ENCODE measurements at places on chromosomes 6 and 20. TPM values are rescaled to one million over a fixed set of nuclear protein-coding genes. Genes with fewer than 3 reads are reported as not detected.

DNA sequence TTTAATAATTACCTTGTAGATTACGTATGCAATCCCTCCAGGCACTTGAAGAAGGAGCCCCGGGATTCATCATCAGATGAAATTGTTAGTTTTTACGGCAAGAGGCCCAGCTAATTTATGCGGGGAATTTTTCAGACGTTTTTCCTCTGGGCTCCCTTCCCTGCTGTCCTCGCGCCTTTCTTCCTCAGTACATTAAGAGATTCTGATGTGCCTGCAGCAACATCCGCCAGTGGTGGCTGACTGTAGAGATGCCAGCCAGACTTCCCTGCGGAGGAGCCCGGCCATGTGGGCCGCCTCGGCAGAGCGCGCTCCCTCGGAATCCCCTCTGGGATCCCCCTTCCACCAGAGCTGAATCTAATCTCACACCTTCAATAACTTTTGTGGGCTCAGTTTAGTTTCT, 46.4 kb upstream of the POU3F2 start:
- no peaks in the 10 kb centered on the region for H3K36me3 ChIP-seq
- no peak overlapping the region for H3K4me3 ChIP-seq
- H3K27ac ChIP-seq = no peak overlapping the region
- DNase-seq = no peak
- peaks cover 8% of the 10 kb centered on the region for H3K27me3 ChIP-seq

GRCh38 chr20:6347916-6348315, 225.1 kb upstream of the FERMT1 start:
- no peaks in the 10 kb centered on the region for H3K36me3 ChIP-seq
- no peaks in the 10 kb centered on the region for H3K27me3 ChIP-seq
- no peak overlapping the region for H3K4me3 ChIP-seq
- H3K4me1 ChIP-seq = no peaks in the 10 kb centered on the region

KIAA1755 gene
- 2.6 TPM for total RNA-seq

DNA sequence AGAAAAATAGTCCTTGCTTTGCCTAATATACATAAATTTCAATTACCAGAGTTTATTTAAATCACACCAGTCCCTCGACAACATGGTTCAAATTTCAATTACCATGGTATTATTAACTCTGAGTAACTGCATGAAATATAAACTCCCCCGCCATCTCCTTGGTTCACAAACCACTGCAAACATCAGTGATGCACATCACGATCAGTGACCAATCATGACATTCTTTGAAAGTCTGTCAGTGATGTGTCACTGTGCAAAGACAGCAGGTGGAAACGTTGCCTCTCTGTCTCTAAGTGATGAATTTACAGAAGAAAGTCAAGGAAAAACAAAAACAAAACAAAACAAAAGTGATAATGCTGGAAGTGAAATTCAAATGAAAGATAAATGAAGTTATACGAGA, 86.7 kb downstream of the TASP1 start:
- no peak for DNase-seq
- H3K4me1 ChIP-seq = no peaks in the 10 kb centered on the region
- H3K4me3 ChIP-seq = no peak overlapping the region
- no peaks in the 10 kb centered on the region for H3K27me3 ChIP-seq
- no peaks in the 10 kb centered on the region for H3K36me3 ChIP-seq

DNA sequence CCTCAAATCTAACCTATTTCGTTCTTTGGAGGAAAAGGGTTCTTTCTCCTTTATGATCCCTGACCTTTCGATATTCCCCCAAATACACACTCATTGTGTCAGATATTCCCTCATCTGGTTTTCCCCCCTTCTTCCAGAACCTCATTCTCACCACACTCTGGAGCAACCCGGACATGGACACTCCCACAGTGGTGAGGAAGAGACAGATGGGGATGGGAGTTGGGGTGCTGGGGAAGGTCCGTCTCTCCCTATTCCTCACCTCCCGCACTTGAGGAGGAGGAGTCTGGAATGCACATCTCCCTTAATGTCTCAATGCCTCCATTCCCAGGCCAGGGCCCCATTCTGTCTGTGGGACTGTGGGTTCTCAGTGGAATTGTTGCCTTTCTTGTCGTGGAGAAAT, 1.3 kb downstream of the SLC39A7 start:
- H3K4me3 ChIP-seq = peak overlapping the region; percentile 96
- no peak overlapping the region for H3K27ac ChIP-seq
- no peaks in the 10 kb centered on the region for H3K27me3 ChIP-seq
- H3K4me1 ChIP-seq = peaks cover 79% of the 10 kb centered on the region
